ENCODE measurements at places on chromosomes 12 and 14.

DNA sequence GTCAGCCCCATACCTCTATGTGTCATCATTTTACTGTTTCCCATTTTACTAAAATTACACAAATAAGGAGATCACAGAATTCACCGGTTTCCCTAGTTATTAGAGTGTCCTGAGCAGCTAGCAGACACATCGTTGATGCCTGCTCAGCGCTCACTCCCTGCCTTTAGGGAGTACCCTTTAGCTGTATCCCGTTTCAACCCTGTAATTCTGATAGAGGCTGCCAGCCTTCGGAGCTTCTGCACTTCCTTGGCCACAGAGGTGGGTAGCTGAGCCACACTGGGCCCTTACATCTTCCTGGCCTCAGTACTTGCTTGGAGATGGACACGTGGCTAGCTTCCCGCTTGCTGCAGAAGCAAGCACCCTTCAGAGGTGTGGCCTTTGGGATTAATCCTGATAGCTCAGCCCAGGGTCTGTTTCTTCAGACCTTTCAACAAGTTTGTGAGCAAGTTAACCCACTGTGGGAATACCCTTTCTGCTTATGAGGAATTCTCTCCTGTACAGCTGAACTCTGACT is 14.3 kb upstream of the FBXW8 start:
- no peaks in the 10 kb centered on the region for H3K4me1 ChIP-seq
- DNase-seq, result no peak
- no peaks in the 10 kb centered on the region for H3K36me3 ChIP-seq
- H3K27me3 ChIP-seq, result peaks cover 37% of the 10 kb centered on the region
- no peak overlapping the region for H3K27ac ChIP-seq

DNA sequence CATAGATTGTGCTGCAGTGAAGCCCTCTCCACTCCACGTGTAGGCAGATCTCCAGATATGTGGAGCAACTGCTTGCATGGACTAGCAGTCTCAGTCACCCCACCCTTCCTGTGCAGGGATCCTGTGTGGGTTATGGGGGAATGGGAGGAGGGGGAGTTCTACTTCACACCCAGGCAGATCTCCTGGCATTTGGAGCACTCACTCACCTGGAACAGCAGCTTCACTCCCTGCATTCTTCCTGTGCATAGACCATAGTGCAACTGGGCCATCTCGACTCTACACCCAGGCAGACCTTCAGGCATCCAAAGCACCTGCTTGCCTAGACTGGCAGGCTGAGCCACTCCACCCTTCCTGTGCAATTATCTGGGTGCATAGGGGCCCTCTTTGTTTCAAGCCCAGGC is 96.0 kb upstream of the PCED1B start:
- DNase-seq, result no peak
- no peaks in the 10 kb centered on the region for H3K36me3 ChIP-seq
- H3K27ac ChIP-seq, result no peak overlapping the region
- no peak overlapping the region for H3K4me3 ChIP-seq

DNA sequence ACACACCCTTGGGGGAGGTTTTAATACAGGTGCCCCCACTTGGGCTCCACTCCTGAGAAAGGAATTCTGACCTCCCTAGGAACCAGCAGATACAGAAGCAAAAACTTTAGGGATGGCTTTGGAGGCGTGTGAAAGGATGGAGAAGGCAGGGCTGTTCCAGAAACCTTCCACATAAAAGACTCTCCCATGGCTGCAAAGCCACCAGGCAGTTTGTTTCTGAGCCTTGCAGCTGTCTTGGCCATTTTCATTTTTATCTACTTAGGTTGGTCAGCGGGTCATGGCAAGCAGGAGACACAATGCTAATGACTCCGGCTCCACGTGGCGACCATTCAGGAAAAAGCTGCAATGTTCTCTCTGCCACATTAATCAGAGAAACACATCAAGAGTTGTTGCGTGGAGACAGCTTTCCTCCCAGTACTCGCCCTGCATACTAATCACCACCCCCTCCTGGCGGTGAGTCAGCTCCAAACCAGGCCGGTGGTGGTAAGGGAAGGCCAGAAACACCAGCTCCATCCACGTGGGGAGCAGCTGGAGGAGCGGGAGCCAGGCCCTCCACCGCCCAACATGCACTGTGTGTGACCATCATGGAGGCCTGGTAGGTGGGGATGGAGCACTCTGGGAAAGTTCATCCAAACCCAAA is 30.9 kb upstream of the IRF2BPL start:
- peaks cover 2% of the 10 kb centered on the region for H3K36me3 ChIP-seq
- peaks cover 18% of the 10 kb centered on the region for H3K4me1 ChIP-seq
- DNase-seq, result no peak
- no peak overlapping the region for H3K4me3 ChIP-seq

DNA sequence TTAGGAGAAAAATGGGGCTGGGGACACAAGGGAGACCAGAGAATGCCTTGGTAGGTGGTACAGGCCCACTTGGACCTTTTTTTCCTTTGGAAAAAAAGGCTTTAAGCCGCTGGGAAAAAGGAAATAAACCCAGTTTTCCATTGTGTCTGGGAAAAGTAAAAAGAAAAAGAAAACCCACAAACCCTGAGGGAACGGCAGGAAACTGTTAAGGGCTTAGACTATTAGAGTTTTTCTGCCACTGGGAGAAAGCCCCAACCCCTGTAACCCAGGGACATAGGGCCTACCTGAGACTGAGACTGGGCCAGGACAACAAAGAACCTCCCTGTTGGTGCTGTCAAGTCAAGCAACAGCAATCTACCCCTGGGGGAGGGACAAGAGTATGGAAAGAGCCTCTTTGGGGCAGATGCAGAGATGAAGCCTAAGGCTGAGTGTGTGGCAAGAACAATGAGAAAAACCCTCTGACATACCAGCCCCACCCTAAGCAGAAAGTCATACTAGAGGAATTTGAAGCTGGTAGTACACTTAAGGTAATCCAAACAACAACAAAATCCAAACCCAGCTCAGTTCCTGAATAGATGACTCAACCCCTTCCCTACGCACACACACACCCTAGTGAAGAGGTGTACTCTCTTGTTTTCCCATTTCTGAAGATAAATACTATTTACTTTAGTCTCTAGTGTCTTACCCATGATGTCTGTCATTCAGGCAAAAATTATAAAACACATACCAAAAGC is 22.8 kb downstream of the ATF1 start:
- no peak overlapping the region for H3K4me3 ChIP-seq
- no peak for DNase-seq
- no peak overlapping the region for H3K27ac ChIP-seq

DNA sequence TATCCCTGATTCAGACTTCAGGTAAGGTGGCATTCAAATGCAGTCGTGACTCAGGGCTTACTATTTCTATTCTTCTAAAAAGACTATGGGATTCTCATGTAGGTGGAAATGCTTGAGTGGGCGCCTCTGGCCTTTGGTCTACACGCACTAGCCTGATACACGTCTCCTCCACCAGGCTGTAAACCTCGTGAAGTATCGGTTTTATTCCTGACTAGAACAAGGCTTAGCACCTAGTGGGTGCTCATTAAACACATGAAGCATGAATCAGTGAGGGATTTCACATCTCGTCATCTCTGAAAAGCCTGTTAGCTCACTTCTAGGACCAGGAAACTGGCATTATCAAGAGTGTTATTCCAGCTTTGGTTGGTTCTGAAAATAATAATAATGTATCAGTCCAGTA is 17.7 kb upstream of the HNF1A start:
- H3K27me3 ChIP-seq, result no peaks in the 10 kb centered on the region
- peaks cover 34% of the 10 kb centered on the region for H3K4me1 ChIP-seq
- no peak for DNase-seq
- H3K36me3 ChIP-seq, result no peaks in the 10 kb centered on the region
- H3K27ac ChIP-seq, result peak overlapping the region; percentile 46

GRCh38 chr14:100651999-100652508 is 64.8 kb upstream of the BEGAIN start:
- no peak for DNase-seq
- no peaks in the 10 kb centered on the region for H3K4me1 ChIP-seq
- no peak overlapping the region for H3K4me3 ChIP-seq

DNA sequence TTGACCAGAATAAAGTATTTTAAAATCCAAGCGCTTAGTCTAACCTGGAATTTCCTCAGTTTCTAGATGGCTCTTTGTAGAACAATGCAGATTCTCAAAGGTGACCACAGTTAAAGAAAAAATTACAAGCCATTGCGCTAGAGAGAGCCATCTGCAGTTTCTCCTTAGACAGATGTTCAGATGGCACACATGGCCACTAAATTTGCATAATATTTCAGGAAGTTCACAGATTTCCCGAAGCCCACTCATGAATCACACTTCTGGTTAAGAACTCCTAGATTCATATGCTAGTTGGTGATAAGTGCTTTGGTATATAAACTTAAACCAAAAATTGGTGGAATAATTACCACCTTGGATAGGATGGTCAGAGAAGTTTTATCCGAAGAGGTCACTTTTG is 749 bp downstream of the AKAP3 start:
- peaks cover 1% of the 10 kb centered on the region for H3K36me3 ChIP-seq
- peak overlapping the region; percentile 99 for H3K4me3 ChIP-seq
- peaks cover 44% of the 10 kb centered on the region for H3K4me1 ChIP-seq
- peak overlapping the region; percentile 97 for H3K27ac ChIP-seq
- DNase-seq, result no peak
- H3K27me3 ChIP-seq, result no peaks in the 10 kb centered on the region
